ENCODE measurements at places on chromosomes 4 and X.

DNA sequence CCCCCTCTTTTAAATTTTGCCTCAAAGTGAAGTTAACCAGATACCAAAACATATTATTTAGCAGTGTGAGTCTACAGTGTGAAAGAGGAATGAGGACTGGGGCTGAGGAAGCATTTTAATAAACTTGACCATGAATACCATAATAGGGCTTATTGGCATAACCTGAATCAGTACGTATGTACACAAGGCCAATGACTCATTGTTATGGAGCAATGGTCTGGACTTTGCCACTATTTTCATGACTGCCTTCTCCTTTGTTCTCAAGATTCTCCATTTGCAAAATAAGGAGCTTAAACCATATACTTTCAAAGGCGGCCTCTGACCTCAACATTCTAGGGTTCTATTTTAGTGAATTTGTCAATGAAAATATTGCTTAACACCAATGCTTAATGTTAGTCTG lies 102.8 kb upstream of the OR13H1 start:
- DNase-seq: no peak

- DNase-seq: no peak
Measured at GRCh38 chr4:136934601-136935000, 597.7 kb downstream of the PCDH18 start.

DNA sequence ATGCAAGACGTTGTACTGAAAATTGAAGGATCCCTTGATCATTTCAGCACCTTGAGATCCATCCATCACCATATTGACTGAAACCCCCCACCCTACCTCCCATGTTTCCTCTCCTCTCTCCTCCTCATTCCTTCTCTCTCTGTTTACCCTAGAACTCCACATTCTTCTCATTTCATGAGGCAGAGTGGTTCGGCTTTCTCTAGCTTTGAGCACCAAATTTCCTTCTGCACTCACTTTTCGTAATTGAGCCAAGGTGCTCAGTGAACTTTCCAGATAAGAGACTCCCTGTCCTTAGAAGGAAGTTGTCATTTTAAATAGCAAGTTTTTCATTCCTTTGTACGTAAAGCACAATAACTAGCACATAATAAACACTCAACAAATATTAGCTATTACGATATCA lies 108.3 kb upstream of the SLC34A2 start:
- DNase-seq: no peak

- no peak for DNase-seq
Measured at GRCh38 chrX:70034646-70035045, 15.1 kb downstream of the AWAT2 start.

GRCh38 chr4:109465069-109465468 lies 31.5 kb downstream of the SEC24B start:
- no peak for DNase-seq

DNA sequence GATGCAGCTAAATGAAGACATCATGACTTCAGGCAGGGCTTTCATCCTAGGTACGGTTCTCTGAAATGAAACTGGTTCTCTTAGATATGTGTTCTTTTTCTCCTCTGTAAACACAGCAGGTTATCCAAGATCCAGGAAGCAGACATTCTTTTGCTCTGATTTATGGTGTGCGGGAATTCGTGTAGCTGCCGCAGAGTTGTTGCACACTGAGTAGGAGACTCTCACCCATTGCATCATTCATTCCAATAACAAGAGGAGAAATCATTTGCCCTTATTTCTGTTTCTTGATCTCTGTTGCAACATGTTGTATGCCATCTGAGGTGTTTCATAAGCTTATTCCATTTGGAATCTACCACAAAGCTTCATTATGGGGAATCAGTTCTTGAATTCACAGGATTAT lies 133.6 kb upstream of the VCX2 start:
- DNase-seq: no peak

DNA sequence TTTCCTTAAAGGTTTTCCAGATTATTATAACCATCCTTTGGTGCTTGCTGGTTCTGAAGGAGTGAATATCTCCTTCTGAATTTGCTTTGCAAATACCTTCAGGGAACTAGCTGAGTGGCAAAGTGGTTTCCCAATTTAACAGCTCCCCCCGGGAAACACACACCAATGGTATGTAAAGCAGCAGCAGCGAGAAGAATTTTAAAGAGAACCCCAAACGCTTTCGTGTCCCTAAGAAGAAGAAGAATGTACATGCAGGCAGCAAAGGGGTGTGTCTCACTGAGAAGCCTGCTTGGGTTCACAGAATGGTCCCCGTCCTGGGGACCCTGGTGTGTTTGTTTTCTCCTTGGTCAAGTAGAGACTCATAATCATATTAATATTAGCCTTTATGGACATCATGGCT lies 4.2 kb upstream of the AKAP17A start:
- no peak for DNase-seq

DNA sequence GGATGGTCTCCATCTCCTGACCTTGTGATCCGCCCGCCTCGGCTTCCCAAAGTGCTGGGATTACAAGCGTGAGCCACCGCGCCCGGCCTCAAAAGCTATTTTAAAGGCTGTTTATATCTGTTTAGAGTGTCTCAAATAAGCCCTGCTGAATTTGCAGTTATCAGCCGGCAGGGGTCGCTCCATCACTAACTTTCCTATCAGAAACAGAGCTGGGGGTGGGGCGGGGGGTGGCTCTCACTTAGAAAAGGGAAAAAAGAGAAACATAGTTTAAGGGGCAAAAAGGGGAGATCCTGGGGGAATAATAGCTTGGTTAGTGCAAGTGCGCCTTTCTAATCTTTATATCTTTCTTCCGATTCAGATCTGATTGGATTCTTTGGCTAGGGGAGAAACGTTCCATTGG lies 450.7 kb downstream of the UBE2NL start:
- no peak for DNase-seq

DNA sequence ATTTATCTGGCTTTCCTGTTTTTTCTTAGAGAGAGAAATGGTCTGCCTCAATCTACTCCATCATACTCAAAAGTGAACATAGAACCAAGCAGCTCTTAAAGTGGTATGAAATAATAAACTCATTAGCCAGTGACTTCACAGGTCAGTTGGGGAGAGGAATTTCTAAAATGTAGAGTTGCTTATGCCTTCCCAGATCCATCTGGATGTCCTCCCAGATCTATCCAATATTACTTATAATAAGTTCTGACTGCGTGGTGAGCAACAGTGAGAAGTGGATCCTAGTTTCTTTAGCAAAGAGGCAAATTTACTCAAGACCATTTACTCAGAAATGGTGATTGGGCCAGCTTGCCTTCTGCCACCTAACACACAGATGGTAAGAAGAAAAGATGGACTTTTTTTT lies 748.0 kb downstream of the PCDH18 start:
- DNase-seq: no peak

- DNase-seq: no peak
Measured at GRCh38 chr4:175633310-175633709, 178.8 kb downstream of the GPM6A start.

DNA sequence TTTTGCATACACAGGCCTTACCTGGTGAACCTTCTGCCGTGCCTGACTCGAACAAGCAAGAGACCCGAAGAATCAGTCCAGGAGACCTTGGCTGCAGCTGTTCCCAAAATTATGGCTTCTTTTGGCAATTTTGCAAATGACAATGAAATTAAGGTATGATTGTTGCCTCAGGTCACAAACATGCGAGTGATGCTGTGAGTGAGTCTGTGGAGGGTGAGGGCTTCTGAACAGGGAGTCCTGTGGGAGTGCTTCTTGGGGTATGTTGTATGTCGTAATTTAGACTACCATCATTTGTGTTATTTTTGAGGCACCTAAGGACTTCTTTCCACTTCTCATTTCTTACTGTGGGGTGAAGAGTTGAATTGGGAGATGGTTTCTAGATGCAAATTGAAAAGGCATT lies 32.8 kb downstream of the HTT start:
- no peak for DNase-seq

GRCh38 chr4:159158083-159158617 lies 55.3 kb downstream of the RAPGEF2 start:
- no peak for DNase-seq

DNA sequence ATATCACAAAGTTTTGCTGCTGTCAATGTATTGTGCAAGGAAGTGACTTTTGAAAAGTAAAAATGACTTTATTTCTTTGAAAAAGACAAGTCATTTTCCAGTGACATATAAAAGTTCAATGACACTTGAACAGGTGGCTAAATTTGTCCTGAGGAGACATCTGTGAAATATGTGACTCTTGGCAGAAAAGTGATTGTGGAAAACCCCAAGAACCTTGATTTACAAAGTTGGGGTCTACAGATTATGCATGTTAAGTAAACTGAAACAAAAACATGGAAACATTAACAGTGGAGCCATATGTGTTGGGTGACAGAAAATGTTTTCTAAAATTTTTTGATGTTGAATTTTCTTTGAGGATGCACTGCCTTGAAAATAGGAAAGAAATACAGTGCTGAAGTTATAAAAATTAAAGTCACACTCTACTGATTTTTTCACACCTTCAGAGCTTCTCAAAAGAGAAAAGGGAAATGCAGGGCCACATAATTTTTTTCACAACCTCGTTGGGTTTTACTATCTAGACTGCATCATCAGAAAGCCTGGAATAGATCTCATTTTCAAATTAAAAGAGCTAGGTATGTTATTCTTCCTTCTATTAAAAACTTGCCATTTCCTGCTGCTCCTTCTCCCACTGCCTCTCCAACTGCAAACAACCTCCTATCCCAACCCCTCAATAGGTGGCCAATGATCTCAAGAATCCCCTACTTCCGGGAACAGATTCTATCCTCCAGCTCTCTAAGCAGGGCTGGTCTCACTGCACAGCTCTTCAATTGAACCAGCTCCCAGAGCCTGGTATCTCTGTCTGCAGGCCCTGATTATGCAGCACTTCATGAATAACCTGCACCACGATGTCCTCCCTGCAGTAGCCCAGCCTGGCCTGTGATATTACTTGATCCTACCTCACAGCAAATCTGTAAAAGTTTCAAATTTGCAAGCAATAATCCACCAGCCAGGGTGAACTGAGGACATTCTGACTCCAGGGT lies 570.8 kb upstream of the CPEB2 start:
- DNase-seq: no peak

GRCh38 chrX:40171513-40172400 lies 74.0 kb upstream of the BCOR start:
- DNase-seq: no peak

DNA sequence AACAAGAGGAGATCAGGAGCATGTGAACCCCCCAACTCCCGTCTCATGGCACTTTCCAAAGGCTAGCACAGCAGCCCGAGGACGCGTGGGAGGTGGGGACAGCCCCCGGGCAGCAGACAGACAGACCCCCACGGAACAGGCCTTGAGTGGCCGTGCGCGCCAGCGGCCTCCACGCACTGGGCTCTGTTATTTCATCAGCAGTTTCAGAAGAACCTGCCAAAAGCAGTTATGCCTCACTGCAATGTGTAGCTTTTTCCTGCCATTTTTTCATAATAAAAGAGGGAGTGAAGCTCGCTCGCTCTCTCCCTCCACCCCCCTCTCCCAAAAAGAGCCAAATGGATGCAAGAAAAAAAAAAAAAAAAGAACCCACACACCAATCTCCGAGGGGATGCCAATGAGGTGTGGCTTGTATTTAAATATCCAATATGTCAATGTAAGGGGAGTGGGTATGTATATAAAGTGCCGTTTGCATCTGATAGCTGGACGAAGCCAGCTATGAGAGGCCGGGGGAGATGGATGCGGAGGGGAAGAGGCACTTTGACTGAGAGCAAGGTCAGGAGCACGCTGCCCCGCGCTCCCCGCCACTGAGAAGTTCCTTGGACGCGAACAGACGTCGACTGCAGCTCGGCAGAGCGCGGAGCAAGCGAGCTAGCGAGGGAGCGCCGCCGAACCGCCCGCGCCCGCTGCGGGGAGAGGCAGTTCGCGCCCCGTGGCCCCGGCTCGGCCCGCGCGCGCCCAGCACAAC lies at the start of gene FGF16:
Gene FGF16, plus strand, starts transcription at position 482 of the 745 bp plus-strand sequence. CDS start 286 bp downstream, outside the sequence.
- no peak for DNase-seq

- DNase-seq: no peak
Measured at GRCh38 chr4:138867404-138867803, 148.2 kb upstream of the NOCT start.

GRCh38 chr4:182848685-182849084 lies 68.5 kb downstream of the DCTD start:
- no peak for DNase-seq

DNA sequence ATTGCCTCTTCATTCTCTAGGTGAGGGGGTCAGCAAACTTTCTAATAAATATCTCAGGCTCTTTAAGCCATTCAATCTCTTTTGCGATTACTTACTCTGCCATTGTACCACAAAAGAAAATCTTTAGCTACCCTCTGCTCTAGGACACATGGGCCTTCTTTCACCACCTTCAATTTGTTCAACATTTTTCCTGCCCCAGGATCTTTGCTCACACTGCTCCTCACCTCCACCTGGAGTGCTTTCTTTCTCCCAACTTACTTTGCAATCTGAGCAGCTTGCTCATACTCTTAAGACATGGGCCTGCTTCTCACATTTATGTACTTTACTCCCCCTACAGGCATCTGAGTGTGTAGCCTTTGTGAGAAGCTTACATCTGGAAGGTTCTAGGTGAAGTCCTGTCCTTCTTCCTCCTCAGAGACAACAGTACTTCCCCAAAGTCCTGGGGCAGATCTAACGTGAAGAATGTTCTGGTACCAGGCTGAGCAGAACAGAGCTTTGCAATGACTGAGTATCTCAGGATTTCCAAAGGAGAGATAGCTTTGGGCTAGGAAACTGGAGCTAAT lies 55.0 kb upstream of the PRDM5 start:
- DNase-seq: no peak

DNA sequence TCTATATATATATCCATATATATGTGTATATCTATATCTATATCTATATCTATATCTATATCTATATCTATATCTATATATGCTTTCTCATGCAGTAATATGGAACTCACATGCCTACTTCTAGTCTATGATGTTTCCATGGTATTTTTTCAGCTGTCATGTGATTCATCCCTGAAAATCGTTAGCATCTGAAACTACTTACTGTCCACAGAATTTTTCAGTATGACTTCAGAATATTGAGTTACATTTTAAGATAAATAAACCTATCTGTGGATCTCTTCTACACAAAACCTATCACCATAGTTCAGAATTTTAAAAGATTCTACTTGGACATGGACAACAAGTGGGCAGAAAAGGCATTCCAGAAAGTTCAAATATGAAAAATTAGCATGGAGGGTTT lies 855.1 kb upstream of the INTU start:
- DNase-seq: no peak

- DNase-seq: no peak
Measured at GRCh38 chrX:24526616-24527015, 61.5 kb downstream of the PDK3 start.

DNA sequence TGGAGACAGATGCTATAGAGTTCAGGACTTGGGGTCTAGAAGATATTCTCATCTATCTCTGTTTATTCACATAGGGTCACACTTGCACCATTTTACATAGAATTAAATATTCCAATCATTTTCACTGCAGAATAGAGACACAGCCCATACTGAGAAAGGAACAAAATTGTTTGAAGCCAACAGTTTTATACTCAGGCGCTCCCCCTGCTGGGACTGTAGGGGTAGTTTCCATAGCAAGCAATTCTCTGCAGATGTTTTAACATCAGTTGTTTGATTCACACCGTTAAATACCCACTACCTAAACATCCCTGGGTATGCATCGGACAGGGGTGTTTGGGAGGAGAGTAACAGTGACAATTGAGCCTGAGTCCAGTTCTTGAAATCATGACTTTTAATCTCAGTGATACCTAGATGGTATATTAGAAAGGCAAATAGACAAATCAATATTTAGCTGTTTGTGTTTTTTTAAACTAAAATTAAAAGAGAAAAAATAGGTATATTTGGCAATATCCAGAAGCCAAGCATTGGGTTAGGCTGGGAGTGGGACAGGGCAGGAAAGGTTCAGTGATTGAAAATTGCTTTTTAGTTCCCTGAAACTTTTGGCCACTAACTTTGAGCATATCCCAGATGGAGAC lies 33.8 kb downstream of the LONRF3 start:
- no peak for DNase-seq

All from anterior cingulate cortex (tissue), 58 donors.